ENCODE measurements at places on chromosomes 3 and 15. TPM values are rescaled to one million over a fixed set of nuclear protein-coding genes. Genes with fewer than 3 reads are reported as not detected.

The KBTBD13 gene
- not detected for total RNA-seq

GRCh38 chr3:151890721-151891141 lies 17.3 kb downstream of the SUCNR1 start:
- DNase-seq, result no peak
- no peaks in the 10 kb centered on the region for H3K4me1 ChIP-seq
- no peak overlapping the region for H3K4me3 ChIP-seq
- H3K27me3 ChIP-seq, result no peaks in the 10 kb centered on the region
- no peaks in the 10 kb centered on the region for H3K36me3 ChIP-seq
- H3K27ac ChIP-seq, result no peak overlapping the region

- peaks cover 41% of the 10 kb centered on the region for H3K4me1 ChIP-seq
- no peaks in the 10 kb centered on the region for H3K27me3 ChIP-seq
- H3K4me3 ChIP-seq, result no peak overlapping the region
These were observed 35.9 kb downstream of the POC1A start for GRCh38 chr3:52118156-52118875.

DNA sequence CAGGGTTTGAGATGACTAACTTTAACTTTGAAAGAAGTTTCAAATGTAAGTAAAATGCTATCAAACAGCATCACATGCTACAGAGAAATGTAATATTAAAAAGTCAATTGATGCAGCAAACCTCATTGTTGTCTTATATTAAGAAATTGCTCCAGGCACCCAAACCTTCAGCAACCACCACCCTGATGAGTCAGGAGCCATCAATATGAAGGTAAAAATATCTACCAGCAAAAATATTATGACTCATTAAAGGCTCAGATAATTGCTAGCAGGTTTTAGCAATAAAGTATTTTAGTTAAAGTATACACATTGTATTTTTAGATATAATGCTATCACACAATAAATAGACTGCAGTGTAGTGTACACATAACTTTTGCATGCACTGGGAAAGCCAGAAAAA lies 746.3 kb downstream of the ZPLD1 start:
- no peak overlapping the region for H3K4me3 ChIP-seq
- no peaks in the 10 kb centered on the region for H3K36me3 ChIP-seq
- H3K4me1 ChIP-seq, result no peaks in the 10 kb centered on the region
- no peak for DNase-seq
- H3K27ac ChIP-seq, result no peak overlapping the region

DNA sequence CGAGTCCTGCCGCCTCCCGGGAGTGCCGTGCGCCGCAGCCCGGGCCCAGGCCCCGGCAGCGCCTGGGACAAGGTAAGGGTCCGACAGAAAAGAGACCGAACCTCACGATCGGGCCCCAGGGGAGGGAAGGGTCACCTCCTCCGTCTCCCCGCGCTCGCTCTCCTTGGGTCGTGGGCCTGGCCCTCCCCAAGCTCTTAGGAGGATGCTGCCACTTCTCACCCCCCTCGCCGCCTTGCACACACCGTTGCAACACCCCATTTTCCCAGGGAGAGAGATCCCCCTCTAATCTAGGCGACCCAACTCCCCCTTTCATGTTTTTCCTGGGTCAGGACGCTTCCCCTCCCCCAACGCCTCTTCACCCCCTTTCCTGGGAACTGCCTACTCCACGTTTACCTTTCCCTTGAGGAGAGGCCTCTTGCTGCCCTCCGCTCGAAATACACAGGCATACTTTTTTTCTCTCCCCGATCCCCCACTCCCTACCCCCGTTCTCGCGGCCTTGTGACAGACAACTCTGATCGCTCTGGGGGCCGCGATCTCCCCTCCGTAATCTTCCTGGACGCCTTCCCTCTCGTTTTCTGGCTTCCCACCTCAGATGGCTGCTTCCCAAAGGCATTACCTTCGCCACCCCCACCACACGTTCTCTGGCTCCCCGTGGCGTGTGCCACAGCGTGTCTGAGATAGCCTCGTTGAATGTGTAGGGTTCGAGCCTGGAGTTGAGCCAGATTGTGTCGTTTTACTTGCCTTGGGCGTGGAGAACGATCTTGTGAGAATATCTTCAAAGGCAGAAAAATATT lies 688 bp downstream of the SETD5 start:
- H3K27ac ChIP-seq, result peak overlapping the region; percentile 100
- peaks cover 73% of the 10 kb centered on the region for H3K4me1 ChIP-seq
- H3K4me3 ChIP-seq, result peak overlapping the region; percentile 89
- DNase-seq, result peak; percentile 85
